ENCODE measurements at places on chromosomes 12 and 14.

GRCh38 chr12:75695926-75696325 lies 184.5 kb upstream of the KRR1 start:
- DNase-seq: no peak

DNA sequence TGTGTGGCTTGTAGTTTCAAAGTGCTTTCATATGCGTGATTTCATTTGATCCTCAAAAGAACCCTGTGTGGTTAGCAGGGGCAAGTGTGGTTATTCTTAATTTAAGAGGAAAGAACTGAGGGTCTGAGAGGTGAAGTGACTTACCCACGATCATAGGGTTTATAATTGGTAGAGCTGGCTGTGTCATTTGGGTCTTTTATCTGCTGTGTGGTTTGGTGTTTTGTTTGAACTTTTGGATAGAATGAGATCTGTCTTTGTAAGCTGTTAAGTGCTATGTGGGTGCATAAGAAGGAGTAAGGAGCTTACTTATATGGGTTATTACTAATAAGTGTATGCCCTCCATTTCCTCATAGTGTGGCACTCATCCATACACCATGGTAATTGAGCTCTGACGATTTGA lies 190.0 kb downstream of the CACNA1C start:
- no peak for DNase-seq

DNA sequence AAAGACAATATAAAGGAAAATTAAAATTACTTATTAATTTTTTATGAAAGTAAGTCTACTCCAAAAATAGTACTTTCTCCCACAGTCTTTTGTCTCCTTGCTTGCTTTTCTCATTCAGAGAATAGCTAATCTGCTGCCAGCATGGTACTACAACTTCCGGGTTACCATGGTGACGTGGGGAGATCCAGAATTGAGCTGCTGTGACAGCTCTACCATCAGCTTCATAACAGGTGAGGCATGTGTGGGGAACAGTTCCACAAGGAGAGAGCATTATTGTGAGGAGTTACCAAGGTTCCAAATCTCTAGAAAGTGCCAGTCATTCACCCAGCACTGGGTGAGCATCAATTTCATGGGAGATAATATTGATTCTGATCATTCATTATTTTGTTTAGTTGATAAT lies 197.8 kb downstream of the PTPRO start:
- DNase-seq: no peak

- no peak for DNase-seq
These were observed 1085.4 kb downstream of the SLC6A15 start for GRCh38 chr12:83827193-83827592.

DNA sequence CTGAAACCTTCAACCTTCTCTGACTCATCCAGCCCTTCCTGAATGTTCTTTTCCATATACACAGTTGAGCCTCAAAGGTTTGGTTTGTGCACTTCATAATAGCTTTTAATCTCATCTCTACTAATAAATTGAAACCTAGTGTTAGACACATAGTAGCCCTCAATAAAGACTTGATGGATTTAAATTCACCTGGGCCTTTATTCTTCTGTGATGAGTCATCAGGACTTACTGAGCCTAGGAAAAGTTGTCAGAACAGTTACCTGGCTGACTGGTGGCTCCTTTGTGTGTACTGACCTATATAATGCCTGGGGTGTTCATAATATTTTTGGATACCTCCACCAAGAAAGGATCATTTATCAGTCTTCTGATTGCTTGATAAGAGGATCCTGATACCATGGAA lies 86.4 kb upstream of the NTF3 start:
- DNase-seq: no peak

- no peak for DNase-seq
These were observed 67.4 kb upstream of the FBRSL1 start for GRCh38 chr12:132422381-132423043.

DNA sequence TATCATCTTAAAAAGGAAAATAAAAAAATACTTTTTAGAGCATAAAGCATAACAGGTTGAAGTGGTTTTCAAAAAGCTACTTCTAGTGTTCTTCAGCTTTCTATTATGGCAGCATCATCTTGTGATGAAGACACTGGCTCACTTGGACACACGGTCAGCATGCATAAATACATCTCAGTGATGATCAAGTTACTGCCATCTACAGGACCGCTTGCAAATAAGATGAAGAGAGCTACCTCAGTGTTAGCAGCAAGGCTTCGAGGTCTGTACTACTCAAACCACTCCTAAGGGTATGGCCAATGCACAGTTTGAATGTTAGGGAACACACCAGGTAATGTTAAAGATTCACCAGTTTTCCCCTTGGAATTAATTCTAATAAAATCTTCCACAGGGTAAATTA lies 58.8 kb downstream of the GALC start:
- no peak for DNase-seq

GRCh38 chr14:78403278-78403815 lies 233.2 kb downstream of the NRXN3 start:
- no peak for DNase-seq

DNA sequence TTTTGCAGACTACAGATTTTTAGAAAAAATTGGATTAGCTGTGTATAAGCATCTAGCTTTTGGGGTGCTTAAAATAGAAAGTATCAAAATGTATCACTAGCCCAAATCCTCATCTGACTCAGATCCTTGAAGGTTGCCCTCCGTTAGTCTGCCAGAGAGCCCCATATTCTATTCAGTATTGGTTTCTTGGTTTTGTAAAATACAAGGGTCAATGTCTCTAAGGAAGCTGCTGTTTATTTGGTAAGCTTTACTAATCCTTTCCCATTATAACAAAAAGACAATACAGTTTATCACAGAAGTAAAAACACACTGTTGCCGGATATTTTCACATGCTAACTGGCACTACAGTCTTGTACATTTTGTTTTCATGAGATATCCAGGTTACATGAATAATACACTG lies 92.8 kb upstream of the PTHLH start:
- DNase-seq: no peak

- DNase-seq: peak; percentile 84
These were observed 9.7 kb downstream of the CKB start for GRCh38 chr14:103512701-103513611.

DNA sequence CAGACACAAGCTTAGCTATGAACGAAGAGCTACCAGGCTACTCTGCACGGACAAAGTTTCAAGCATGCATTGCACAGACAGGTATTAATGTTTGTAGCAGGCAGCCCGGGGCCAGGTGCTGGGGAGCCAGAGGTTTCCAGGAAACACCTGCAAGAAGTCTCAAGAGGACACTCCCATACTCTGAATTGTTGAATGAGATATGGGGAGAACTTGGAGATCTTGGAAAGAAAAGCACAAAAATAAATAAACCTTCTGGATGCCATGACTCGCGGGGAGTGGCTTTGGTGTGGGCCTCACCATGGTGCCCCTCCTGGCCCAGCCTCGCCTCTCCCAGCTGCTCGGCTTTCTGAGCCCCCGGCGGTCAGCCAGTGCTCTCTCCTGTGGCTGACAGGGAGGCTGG lies 186.8 kb downstream of the TTC7B start:
- DNase-seq: no peak

GRCh38 chr12:48999371-49000131 lies at the start of gene DDN:
Gene DDN, minus strand, starts transcription at chr12:48999375. Its CDS starts 88 bp downstream, at chr12:48999287.
- DNase-seq: peak; percentile 47

DNA sequence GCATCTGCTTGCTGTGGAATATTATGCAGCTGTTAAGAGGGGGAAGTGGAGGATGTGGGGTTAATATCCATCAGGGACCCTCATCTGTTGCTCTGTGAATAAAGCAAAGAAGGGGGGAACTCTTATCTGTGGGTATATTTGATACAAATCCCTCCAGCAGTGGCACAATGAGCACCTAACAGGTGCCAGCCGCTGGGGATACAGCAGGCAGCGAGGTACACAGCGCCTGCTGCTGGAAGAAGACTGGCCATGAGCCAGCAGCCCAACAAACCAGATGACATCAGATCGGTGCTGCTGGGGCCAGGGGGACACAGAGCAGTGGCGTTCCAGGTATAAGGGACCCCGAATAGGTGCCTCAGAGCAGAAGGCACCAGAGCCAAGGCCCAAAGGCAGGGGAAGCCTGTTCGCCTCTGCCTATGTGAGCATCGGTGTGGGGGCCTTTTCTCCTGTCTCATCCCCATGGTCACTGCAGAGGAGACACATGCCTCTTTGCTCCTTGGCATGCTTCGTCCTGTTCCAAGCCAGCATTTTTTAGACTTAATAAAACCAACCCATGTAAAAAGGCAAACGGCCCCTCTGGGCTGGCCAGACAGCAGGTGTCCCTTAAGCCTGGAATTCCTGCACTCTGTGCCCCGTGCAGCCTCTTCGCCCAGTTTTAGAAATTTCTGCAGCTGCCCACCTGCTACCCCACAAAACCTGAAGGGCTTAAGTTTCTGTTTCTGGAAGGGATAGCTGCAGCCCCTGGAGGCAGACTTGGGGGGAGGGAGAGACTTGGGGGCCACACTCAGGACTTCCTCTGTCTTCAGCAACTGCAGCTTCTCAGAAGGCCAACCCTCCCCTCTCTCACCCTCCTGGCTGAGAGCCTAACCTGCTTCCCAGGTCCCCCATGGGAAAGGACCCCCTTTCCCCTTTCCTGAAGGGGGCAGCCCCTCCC lies 1.6 kb upstream of the CKB start:
- DNase-seq: no peak

DNA sequence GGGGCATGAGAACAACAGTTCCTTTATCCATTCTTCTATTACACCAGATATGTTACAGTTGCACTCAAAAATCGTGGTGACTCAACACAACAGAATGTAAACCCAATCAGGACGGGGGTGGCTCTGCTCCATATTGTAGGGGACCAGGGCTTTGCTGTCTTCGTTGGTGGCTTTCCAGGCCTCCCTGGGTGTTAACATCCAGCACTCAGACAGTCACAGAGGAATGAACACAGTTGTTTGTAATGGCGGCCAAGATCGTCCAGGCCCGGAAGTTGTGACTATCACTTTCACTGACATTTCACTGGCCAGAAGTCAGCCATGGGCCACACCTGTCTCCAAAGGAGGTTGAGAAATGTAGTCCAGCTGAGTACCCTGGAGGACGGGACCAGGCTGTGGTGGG lies 204.1 kb downstream of the CACNA1C start:
- no peak for DNase-seq

DNA sequence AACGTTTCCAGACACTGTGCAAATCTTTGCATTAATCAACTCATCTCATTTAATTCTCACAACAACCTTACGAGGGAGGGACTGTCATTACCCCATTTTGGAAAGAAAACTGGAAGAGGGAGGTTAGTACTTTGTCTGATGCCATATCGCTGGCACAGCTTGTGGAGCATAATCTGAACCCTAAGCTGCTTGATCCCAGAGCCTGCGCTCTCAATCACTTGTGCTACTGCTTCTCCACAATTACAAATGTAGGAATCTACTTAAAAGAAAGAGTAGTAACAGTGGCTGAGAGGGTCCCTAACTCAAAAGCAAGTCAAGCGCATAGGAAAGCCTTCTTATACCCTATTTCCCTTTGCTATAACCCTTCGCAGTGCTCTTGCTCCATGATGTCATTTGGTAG lies 3.2 kb downstream of the EFS start:
- DNase-seq: no peak

GRCh38 chr12:64560396-64561301 lies 49.6 kb upstream of the RASSF3 start:
- peak; percentile 81 for DNase-seq

GRCh38 chr12:94150240-94151121 lies 2.1 kb downstream of the PLXNC1 start:
- DNase-seq: peak; percentile 34

- peak; percentile 30 for DNase-seq
These were observed 145.3 kb downstream of the BCAT1 start for GRCh38 chr12:24803430-24804245.

DNA sequence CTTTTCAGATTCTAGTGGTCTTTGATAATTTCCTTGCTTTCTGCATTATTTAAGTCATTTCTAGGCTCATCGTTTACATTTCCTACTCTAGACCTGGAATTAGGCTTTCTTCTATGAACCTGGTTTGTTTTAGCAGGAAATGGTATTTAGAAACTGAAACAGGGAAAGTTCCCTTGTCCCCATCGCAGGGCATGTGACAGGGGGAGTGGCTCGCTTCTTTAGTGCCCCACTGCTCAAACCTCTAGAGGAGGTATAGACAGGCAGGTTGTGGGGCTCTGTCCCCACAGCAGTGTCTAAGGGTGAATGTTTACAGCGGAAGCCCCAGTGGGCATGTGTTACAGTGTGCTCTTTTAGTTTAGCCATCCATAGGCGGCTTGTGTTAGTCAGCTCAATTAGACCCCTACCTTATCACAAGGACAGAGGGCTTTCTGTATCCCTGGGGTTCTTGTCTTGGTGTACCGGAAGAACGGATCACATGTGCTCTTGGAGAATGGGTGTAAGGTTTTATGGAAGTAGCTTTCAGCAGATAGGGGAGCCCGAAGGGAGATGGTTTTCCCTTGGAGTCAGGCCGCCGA lies 25.0 kb downstream of the IFT81 start:
- peak; percentile 9 for DNase-seq

DNA sequence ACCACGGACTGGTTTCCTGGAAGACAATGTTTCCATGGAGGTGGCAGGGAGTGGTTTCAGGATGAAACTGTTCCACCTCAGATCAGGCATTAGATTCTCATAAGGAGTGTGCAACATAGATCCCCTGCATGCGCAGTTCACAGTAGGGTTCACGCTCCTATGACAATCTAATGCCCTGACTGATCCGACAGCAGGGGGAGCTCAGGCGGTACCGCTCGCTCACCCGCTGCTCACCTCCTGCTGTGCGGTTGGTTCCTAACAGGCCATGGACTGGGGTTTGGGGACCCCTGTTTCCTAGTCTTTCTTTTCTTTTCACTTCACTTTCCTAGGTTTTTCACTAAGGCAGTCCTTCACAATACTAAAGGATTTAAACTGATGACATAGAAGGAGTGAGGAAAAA lies 39.6 kb downstream of the GUCY2C start:
- no peak for DNase-seq

- peak; percentile 78 for DNase-seq
These were observed 8.2 kb downstream of the CAMKK2 start for GRCh38 chr12:121288158-121288845.

- DNase-seq: peak; percentile 39
These were observed 91.1 kb downstream of the IRF2BPL start for GRCh38 chr14:76937181-76938091.

- DNase-seq: no peak
These were observed 106.2 kb downstream of the CRACR2A start for GRCh38 chr12:3646561-3647241.

DNA sequence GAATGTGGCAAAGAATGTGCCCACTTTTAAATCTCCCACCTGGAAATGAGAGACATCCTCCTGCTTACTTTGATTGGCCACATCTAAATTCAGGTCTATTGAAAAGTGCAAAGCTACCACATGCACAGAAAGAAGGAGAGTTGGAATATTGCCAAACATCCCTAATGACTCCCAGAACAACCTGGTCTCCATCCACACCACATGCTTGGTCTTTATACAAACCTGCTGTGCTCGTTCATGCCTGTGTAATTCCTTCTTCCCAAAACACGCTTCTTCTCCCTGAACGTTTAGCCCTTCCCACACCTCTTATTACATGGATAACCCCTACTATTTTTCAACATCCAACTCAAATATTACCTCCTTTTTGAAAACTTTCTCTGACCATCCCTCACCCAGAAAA lies 66.2 kb upstream of the BCL2L14 start:
- DNase-seq: no peak

DNA sequence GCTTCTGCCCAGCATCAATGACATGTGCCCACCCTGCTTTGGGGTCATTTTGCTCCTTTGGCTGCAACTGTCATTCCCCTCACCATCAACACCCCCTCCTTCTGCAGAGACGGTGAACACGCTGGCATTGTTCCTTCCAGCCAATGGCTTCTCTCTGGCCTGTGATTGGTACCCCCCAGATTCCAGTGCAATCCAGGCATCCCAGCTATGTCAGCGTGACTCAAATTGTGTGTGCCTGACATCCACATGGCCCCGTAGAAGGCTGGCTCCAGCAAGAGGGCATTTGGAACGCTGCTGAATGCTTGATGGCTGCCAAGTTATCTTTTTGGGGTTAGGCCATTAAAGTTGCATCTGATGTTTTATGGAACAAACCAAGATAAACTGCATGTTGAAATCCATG lies 21.0 kb upstream of the CCND2 start:
- DNase-seq: no peak

All from suppressor macrophage (primary cell).